Kidney tubule cell (primary cell): ENCODE measurements at places on chromosomes 11 and 22.

GRCh38 chr11:30016588-30017363 lies at the start of gene KCNA4:
TSS of gene KCNA4 (minus strand) at chr11:30017030. CDS start at chr11:30012678, 4,352 bp downstream.
- peak; percentile 2 for DNase-seq

DNA sequence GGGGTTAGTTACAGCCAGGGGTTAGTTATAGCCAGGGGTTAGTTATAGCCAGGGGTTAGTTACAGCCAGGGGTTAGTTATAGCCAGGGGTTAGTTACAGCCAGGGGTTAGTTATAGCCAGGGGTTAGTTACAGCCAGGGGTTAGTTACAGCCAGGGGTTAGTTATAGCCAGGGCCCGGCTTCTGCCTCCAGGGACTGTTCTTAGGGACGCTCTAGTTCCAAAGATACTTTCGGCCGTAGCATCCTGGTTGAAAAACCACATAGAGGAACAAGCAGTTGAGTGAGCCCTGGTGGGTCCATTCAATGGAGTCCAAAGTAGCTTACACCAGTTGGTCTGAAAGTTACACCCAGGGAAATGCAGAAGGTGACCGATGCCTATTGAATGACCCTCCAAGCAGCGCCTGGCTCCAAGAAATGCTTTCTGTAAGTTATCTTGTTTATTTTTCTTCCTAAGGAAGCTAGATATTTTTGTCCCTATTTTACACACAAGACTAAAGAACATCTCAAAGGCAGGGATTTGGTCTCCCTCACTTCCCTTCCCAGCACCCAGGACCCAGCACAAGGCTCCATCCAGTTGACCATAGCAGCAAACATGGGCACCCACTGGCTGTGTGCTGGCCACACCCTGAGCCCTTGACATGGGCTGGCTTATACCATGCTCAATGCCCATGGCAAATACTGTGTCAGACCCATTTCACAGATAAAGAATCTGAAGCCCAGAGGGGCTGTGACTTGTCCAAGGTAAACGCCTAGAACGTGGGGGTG lies 49.7 kb upstream of the SHISAL1 start:
- no peak for DNase-seq

DNA sequence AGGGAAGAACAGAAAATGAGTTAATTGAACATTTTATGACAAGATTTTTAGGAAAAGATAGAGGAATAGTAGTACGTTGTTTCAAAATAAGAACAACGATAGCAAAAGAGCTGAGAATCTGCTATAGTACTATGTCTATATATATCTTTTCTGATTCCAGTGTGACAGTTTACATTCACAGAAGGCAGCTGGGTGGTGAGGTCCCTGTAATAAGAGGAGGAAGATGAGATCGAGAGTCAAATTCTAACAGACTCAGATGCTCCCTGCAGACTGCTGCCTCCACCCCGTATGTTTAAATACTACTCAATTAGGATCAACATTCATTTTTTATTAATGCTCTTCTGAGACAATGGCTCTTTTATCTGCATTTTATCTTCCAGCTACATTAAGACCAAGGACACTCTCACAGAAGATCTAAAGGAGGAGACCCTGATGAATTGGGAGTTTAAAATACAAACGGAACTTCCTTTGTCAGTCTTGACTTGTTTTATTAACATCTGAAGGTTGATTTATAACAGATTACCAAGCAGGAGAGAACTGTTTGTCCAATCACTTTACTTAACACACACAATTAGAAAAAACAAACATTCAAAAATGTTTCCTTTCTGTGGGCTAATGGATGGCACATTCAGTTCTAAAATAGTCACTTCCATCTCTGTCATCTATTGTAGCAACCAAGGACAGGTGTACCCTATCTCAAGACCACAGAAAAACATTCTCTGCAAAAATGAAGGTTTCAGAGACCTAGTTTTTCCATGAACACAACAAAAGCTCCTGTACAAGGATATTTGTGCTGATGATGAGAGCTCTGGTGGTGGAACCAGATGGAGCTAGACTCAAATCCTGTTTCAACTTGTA lies 240.2 kb downstream of the CADM1 start:
- no peak for DNase-seq

DNA sequence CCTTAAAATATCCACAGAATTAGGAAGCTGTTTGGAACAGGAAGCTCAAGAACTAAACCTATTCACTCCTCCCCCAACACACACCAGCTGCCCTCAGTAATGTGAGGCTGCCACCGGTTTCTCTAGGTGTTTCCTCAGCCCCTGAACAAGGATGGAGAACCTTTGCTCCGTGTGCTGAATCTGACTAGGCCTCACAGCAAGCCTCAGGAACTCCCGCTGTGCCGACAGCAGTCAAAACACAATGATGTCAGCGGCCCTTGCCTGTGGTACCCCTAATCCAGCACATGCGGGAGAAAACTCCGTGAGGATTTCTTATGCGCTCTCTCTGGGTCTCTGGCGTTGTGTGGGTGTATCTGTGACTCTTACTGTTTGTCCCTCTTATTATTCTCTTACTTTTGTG lies 153.3 kb downstream of the EFCAB6 start:
- no peak for DNase-seq

DNA sequence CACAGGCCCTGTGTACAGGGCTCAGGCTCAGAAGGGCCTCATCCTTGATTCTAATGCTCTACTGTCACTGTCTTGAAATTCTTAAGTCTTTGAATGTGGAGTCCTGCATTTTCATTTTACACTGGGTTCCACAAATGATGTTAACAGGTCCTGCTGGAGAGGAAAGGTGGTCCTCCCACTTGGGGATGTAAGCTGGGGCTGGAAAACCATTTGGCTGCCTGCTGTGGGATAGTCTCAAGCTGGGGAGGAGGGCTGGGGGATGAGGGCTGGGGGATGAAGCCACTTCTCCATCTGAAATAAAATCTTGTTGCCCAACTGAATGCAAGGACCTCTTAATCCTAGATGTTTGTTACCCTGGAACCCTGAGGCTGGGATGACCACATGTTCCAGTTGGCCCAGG lies 423.0 kb downstream of the TENM4 start:
- DNase-seq, result no peak

DNA sequence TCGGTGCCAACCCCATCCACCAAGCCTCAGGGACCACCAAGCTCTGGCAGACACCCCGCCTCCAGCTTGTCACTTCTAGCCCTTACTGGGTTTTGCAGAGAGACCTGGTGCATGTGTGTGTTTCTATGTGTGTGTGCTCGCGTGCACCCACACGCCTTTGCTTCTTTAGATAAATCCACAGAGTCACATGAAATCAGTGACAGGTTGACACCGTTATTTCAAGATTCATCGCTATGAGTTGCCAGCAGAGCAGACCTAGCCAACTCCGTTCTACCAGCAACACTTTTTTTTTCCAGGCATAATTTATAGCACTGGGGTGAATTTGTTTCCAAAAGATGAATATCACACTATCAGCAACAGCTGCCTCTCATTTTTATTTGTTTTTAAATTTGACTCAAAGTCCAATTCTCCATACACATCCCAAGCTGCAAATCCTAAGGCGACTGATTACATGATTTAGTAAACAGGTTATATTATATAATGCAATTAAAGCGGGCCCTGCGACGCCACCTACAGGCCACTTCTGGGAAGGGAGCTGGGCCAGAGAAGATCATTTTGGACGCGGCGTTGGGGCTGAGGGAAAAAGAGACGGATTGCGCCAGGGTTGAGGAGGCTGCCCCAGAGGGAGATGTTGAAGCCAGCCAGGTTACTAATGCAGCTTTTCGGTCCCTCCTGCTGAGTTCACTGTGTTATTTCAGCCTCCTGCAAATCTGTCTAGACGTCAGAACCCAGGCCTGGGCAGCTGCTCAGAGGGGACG lies 150.5 kb downstream of the FEZ1 start:
- DNase-seq, result peak; percentile 50

GRCh38 chr11:107018219-107018901 lies at the start of gene GUCY1A2:
TSS of gene GUCY1A2 (minus strand) at chr11:107018476. CDS start at chr11:107018055, 421 bp downstream.
- DNase-seq, result no peak

DNA sequence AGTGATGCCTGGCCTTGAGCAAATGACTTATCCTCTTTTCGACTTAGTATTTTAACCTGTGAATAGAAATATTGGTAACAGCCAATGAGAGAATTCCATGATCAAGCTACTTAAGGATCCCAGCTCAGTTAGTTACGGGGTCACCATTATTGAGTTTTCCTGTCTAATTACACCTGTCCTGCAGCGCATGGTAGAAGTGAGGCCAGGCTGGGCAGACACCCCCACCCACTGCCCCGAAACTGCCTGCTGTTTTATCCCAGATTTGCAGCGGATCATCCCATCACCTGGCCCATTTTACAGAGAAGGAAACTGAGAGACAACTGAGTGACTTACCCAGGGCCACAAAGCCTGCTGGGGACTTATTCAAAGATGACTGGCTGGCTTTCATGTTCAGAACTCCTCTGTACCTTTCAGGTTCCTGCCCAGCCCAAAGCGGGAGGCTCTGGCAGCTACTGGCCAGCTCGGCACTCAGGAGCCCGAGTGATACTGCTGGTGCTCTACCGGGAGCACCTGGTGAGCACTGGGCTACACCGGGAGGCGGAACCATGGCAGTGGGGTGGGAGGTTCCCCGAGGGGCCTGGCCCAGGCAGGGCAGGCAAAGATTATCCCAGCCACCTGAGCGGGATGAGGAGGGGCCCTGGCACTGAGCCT lies 1.4 kb downstream of the MUS81 start:
- DNase-seq, result no peak

- DNase-seq, result no peak
Measured at GRCh38 chr11:11171285-11171684, 181.8 kb downstream of the CSNK2A3 start.

DNA sequence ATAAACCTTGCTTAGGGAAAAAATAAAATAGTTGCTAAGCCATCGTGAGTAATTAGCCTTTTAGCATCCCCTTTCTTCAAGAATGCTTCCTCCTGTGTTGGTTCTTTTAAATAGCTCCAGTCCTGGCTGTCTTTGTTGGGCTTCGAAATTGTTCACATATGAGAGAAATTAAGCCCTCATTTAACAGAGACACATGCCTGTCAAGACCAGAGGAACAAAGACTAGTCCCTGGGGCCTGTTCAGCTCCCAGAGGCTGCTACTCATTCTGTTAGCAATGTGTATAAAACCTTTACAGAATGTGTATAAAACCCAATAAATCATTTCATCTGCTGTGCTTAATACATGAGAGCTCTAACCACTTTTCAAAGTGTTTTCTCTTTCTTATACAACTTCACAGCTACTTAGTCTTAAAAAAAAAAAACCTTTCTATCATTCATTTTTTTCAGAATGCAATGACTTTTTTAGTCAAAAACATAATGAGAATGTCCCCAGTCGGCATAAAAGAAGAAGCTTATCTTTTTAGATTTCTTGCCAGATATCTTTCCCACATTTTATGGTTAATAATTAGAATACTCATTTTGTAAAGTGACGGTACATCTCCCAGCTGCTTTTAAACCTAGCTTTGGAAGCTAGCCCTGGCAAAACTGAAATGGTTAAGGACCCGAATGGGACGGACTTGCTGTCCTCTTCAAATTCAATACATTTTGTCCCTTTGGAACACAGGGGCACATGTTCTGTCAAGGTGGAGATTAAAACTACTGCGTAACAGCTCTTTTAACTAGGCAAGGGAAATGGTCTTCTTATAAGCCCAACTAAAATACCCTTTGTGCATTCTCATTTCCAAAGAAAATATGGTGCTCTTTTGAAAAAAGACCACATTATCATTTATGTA lies 186.1 kb downstream of the SOX6 start:
- no peak for DNase-seq

- DNase-seq, result no peak
Measured at GRCh38 chr11:73173755-73174494, 31.8 kb upstream of the FCHSD2 start.

DNA sequence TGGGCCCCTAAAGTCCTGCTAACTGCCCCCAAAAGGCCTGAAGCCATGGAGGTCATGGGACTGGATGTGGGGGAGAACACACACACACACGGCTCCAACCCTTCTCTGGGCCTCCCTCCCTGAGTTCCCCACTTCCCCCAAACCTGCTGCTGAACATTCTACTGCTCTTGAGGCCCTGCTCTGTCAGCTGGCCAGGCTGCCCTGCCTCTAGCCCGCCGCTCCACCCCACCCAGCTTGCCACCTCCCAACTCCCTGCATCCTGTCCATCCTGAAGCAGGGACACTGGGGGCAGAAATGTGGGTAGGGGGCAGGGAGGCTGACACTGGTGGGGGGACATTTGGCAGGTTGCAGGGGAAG lies 1.0 kb downstream of the KCNJ4 start:
- no peak for DNase-seq

DNA sequence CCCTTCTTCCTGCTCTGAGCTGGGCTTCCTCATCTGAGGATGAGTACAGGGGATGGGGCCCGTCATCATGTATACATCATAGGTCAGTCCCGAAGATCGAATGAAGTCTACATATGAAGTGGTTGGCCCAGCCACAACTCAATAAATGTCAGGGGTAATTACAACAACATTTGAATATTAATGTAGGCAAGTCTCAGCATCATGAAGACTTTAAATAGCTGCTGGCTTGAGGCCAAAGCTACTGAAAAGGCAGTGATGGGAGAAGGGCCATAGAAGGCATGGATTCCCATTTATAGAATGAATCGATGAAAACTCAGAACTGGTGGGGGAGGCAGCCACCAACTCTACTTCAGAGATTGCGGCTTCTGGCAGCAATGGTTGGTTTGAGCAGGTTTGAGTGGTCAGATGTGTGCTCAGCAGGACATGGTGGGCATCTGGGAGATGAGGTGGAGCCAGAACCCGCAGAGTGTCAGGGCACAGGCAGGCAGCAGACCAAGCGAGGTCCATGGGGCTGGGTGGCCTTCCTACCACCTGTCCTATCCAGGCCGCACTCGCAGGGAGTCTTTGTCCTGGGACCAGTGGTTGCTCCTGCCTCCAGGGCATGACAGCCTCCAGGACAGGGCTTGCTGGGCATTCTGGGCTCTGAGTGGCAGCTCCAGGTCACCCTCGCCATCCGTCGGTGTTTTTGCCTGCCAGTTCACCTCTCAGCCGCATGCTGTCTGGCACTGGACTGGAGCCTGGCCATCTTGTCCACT lies 919.1 kb downstream of the TBC1D22A start:
- DNase-seq, result no peak

GRCh38 chr11:68911731-68912130 lies 8.0 kb downstream of the IGHMBP2 start:
- no peak for DNase-seq

DNA sequence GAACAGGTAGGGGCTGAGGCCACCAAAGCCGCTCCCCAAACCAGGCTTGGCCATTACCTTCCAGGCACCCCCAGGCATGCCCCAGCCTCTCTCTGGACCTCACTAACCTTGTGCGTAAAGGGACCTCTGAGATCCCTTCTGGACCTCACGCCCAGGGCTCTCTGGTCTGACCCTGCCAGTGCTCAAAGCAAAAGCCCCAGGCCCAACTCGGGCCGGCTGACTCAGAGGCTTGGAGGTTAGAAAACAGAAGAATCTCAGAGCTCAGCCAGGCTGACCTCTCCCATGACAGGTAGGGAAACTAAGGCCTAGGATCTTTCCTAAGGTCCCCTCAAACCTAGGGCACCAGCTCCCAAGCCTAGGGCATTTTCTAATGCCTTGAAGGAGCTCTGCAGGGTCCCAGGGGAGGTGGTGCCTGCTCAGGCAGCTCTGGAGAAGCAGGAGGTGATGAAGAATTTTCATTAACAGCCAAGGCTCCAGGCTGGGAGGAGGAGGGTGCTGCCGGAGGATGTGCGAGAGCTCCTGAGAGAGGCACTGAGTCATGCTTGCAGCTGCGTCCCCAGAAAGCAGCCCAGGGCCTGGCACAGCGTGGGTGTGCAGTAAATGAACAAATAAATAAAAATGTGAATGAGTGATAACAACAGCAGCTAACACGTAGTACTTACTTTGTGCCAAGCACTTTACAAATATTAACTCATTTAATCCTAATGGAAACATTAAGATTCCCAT lies 25.6 kb downstream of the ARRB1 start:
- peak; percentile 72 for DNase-seq

- DNase-seq, result peak; percentile 78
Measured at GRCh38 chr11:20041499-20041898, 118.8 kb downstream of the DBX1 start.

- DNase-seq, result no peak
Measured at GRCh38 chr11:34830035-34830434, 86.1 kb downstream of the APIP start.
